Activated T-helper 2 cell treated with anti-CD3 and anti-CD28 coated beads, Interferon-gamma antibody, Interleukin-2, Interleukin-4, amounts not matched to agents 10 μg/mL and 5 μg/mL and 100 μg/mL, durations not matched to agents 14 hours and 24 hours and 36 hours (primary cell): ENCODE measurements at places on chromosomes 11 and 22.

GRCh38 chr11:12182676-12183541, 72.5 kb downstream of the MICAL2 start:
- no peak for DNase-seq

DNA sequence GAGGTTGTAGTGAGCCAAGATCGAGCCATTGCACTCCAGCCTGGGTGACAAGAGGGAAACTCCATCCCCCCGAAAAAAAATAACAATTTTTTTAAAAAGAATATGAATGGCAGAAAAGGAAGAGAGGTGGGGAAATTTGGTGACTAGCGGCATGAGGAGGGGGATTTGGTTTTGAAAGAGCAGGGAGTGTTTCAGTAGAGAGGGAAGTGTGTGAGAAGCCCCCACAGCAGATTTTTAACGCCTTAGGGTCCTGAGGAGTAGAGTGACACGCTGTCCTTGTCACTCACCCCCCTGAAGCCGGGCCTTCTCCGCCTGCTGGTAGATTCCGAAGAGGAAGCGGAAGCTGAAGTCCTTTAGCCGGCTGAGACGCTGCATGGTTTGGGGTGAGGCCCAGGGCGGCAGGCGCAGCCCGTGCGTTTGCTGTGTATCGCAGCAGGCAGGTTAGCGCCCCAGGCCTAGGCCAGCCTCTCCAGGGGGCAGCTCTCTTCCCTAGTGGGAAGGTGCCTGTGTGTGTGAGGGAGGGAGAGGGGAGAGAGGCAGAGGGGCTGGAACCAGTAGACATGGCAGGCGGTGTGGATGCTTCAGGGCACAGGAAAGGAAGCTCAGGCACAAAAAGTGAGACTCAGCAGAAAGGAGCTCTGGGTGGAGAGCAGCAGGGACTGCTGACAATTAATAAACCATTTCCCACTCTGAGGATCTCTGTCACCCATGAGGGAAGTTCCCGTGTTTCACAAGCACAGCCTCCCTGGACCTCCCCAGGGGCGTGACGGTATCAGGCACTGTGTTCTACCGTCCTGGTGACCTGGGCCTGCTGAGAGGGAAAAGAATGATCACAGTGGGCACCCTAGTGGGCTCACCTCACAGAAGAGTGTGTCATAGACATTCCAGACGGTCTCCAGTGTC, 3.9 kb downstream of the ACP2 start:
- no peak for DNase-seq

DNA sequence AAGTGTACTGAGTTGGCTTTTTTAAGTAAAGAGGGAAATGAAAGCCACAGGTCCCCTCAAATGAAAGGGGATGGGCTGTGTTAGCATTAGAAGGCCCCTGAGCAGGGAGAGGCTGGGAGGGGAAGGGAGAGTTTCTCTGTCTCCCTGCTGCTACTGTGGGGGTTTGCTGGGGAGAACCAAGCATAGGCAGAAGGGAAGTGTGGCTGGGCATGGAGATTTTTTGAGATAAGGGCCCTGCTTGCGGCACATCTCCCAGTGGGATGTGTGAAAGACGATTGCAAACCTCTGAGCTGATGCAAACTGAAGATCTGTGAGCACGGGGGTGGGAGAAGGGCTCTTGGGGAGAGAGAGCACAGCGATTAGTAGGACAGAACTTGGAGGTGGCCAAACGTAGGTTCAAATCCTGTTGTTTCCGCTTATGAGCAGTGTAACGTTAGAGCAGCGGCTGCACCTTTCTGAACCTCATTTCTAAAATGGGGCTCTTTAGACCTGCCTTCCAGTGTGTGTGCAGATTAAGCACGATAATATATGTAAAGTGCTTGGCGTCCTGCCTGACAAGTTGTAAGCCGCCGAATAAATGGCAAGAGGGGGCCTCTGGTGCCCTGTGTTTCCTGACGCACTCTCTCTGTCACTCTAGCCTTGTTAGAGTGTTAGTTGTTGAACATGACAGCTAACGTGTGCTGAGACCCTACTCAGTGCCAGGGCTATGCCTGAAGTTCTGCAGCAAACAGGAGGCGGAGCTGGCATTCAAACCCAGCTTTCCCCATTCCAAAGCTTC, 122.3 kb downstream of the GRIK4 start:
- DNase-seq: no peak

- DNase-seq: peak; percentile 46
Measured at GRCh38 chr11:133946541-133947318, 10.0 kb downstream of the IGSF9B start.

GRCh38 chr22:37449331-37450001, 22.2 kb upstream of the ELFN2 start:
- DNase-seq: no peak
